Spleen (tissue), 13 donors: ENCODE measurements at places on chromosomes 12 and 14. TPM values are rescaled to one million over a fixed set of nuclear protein-coding genes. Genes with fewer than 3 reads are reported as not detected.

Gene RAD9B
- total RNA-seq: 2.2 TPM

- no peak for DNase-seq
Observed at GRCh38 chr12:91786499-91787272, 359.0 kb downstream of the BTG1 start.

GRCh38 chr12:28883406-28883997 is 265.6 kb upstream of the FAR2 start:
- DNase-seq: no peak

Gene TGM1
- total RNA-seq: 2.6 TPM

- DNase-seq: no peak
Observed at GRCh38 chr12:47343684-47344567, 264.2 kb upstream of the AMIGO2 start.

DNA sequence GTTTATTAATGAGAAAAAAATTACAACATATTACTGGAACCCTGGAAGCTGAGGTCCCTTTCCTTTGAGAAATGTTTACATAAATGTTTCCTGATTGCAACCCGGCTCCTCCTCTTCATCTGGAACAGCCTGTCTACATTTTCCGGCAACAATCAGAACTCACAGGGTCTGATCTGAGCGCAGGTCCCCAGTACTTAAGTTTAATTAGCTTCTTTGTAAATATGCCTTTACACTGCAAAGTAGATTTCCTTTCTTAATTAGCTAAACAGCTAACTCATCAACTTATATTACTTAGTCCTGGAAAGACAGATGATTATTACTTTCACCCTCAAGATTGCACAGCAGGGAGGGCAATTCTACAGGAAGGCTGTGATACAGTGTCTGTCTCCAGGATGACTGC is 213.0 kb downstream of the MON2 start:
- DNase-seq: no peak

Gene COQ6
- total RNA-seq: 35.4 TPM
